ENCODE measurements at places on chromosomes 12 and 14.

DNA sequence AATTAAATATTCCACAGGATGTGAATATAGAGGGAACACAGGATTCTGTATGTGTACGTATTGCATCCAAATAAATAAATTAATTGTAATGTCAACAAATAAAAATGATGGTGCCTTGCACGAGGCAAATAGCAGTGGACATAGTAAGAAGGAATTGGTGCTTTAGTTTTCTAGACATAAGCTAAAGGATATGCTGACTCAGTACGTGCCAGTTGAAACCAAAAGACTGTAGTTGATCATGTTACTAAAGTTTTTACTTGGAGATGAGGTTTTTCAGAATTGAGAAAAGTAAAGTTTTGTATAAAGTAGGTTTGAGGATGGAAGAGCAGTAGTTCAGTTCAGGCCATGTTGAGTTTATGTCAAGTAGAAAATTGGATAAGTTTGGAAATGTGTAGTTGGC is 807.2 kb downstream of the SLC16A7 start:
- DNase-seq: no peak

DNA sequence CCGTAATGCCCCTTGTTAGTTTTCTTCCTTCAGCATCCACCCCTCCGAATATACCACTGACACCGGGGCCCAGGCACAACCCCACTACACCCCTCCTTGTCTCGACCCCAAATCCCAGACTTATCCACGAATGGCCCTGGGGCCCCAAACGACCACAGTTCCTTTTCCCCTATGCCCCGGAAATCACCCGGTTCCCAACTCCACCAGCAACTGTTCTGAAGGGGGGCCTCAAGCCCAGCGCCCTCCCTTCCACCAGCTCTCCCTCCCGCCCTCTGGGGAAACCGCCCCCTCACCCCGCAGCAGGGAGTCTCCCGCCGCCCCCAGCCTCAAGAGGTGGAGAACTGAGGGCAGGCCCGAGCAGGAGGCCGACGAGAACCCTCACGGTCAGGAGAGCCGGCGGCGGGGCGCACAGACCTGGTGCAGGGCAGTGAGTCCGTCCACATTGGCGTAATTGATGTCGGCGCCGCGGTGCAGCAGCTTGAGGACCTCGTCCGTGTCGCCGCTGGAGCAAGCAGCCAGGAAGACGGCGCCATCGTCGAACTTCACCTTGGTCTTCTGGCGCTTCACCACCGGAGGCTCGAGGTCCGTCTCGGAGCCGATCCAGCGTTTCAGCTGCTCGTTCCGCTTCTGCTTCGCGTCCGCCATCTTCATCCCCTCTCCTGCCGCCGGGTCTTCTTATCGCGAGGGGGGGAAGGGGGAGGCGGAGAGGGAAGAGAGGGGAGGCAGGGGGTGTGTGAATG is 446 bp downstream of the PPP1R12A start:
- DNase-seq: no peak

GRCh38 chr14:21923820-21924219 is 250.2 kb upstream of the OR4E1 start:
- DNase-seq: no peak

DNA sequence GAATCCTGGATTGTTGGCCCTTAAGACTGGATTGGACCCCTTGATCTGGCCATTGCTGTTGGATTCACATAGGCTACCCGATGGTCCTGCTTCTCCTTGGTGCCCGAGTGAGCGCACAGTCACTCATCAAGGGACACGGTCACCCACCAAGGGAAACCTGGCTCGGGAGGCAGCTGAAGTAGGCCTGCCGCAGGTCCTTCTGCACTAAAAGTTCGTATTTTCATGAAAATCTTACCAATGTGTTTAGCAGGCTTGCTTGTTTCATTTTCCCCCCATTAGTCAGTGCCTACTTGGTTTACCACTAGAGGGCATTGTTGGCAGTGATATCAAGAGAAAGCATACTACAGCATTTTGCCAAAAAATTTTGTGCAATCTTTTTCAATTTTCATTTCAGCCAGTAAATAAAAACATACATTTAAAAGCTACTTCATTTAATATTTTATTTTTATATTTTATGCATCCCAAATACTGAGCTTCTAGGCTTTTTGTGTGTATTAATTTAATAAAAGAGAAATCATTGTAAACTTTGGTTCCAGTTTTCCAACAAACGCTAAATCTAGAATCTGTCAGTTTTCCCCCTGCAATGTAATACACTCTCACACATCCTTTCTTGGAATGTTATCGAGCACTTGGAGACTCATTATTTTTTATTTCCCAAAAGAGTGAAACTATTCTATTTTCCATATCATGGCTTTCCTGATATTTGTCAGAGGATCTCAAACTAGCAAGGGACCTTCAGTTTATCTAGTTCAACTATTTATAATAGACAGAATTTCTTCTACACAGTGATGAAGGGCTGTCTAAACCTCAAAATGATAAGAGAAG is 116.7 kb downstream of the LMNTD1 start:
- no peak for DNase-seq

GRCh38 chr12:13203034-13203922 is 6.8 kb downstream of the EMP1 start:
- no peak for DNase-seq

DNA sequence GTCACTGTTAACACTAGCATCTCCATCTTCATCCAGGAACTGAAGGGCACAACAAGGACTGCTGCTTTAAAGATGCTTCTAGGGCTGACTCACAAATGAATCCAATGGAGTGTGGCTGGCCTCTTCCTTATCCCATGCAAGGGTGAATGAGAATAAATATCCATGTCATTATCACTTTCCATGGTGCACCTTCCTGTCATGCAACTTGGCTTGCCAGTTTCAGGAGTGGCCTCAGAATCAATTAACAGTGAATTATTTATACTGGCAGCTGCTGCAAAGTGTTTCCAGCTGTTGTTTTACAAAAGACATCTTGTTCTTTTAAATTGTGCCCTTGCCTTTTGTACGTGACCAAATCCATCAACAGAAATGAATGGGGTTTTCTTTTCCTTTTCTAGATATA is 499.3 kb upstream of the TMEM132C start:
- DNase-seq: no peak

GRCh38 chr12:44155358-44155757 is 319.5 kb downstream of the TMEM117 start:
- DNase-seq: no peak

- no peak for DNase-seq
Observed at GRCh38 chr12:27801630-27802029, 21.6 kb upstream of the MANSC4 start.

- DNase-seq: no peak
Observed at GRCh38 chr12:64790166-64790565, 31.0 kb upstream of the GNS start.

GRCh38 chr12:7162691-7163114 is 26.8 kb upstream of the PEX5 start:
- no peak for DNase-seq

GRCh38 chr12:65300679-65301349 is 22.3 kb downstream of the MSRB3 start:
- no peak for DNase-seq

GRCh38 chr12:84375449-84376170 is 537.0 kb downstream of the SLC6A15 start:
- no peak for DNase-seq

DNA sequence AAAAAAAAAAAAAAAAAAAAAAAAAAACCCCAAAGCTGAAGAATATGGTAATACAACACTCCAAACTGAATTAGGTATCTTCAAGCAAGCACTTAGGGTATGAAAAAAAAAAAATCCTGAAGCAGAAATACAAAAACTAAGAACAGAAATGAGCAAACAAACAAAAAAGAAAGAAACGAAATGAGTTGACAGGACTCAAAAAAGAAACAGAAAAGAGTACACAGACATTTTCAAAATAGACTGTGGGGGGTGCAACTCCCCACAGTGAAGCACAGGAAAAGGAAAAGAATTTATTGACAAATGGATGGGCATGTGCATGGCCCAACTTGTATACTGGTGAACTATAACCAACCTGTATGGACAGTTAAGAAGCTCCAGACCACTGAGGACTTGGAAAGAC is 24.6 kb downstream of the RPS6KA5 start:
- DNase-seq: no peak

GRCh38 chr12:111327474-111327873 is 41.4 kb downstream of the PHETA1 start:
- DNase-seq: no peak

- peak; percentile 26 for DNase-seq
Observed at GRCh38 chr14:24329736-24330135, 5.1 kb downstream of the ADCY4 start.

GRCh38 chr12:106359646-106360399 is 2.3 kb downstream of the POLR3B start:
- no peak for DNase-seq

DNA sequence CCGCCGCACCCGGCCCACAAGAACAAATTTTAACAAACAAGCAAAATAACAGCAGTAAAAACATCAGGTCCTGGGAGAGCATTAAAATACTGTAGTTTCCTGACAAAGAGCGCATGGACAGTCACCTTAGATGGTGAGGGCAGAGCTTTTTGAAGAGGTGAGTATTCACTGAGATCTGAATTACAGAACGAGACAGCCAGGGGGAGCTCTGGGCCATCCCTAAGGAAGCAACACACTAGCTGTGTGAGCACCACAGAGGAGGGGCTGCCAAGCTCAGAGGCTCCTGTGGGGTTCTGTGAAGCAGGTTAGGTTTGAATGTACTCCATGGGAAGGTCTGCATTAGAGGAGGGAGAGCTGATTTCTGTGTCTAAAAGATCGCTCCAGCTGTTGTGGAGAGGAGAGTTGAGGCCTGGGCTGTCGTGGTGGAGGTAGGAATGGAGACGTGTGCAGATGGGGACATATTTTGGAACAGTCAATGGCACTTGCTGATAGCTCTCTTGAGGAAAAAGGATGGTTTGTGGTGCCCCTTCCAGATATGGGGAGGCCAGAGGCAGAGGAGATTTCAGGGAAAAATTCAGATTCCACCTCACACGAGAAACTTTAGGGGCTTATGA is 72.9 kb downstream of the TRAFD1 start:
- DNase-seq: peak; percentile 14

DNA sequence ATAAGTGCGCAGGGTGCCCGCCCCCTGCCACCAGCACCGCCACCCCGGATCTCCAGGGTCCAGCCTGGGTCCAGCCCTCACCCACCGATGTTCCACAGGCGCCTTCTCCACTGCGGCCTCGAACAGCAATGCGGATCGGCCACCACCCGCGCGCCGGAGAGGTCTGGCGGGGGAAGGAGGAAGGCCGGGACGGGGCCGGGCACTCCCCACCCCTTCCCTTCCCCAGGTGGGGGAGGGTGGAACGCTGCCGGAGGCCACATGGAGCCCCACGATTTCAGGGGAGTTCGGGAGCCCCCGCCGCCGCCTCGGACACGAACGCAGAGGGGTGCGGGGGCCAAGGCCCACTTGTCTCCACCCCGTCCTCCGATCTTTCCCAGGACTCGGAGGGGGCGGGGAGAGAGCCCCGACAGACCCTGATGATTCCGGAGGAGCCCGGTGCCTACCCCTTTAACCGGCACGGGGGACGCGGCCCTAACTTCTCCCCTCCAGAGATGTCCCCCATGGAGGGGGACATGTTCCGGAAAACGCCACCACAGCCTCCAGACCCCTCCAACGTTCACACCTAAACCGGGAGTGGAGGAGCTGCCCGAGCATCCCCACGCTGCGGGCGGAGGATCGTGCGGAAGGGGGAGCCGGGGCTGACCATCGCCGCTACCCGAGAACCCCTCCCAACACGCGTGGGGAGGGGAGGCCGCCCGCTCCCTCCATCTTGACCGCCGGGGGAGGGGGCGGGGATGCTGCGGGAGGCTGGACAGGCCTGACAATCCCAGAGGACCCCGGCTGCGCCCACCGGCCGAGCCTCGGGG is 1.1 kb downstream of the ATXN2 start:
- DNase-seq: peak; percentile 11

- no peak for DNase-seq
Observed at GRCh38 chr14:45406942-45407341, 153.9 kb upstream of the MIS18BP1 start.

DNA sequence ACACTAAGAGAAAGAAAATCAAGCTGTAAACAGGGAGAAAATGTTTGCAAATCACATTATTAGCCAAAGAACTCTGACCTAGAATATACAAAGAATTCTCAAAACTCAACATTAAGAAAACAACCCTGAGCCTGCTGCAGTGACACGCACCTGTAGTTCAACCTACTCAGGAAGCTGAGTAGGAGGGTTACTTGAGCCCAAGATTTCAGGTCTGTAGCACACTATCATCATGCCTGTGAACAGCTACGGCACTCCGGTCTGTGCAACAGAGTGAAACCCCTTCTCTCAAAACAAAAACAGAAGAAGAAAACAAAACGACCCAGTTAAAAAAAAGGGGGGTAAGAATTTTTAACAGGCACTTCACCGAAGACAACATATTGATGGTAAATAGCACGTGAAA is 20.8 kb downstream of the SAV1 start:
- no peak for DNase-seq

GRCh38 chr12:68844788-68845695 is 37.1 kb downstream of the MDM2 start:
- DNase-seq: no peak

GRCh38 chr14:35292770-35293561 is 784 bp downstream of the PSMA6 start:
- DNase-seq: no peak

DNA sequence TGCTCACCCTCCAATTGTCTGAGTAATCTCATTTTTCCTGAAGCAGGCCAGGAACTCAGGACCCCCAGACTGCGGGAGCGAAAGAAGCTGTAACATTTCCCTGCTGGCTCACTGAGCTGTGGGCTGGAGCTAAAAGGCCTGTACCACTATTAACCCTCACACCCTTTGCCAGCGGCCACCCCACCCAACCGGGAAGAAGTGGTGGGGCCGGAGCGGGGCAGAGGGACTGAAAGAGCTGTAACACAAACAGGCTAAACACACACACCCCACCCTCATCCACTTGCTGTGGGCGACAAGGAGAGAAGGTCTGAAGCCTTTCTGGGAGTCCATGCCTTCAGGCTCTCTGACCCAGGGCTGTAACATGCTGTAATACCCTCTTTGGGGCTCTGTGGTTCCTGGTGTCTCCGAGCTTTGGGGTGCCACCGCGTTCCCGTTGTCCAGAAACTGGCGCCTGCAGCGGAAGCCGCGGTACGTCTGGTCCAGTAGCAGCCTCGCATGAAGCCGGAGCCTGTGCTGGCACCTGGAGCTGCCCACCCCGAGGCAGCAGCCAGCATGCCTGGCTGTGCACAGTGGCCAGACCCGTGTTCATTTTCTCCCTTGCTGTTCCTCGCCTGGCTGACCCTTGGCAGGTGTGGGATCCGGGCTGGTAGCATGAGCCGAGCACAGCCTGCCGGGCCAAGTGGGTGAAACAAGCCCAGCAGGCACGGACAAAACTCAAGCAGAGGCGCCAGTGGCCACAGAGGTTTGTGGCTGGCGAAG is 345.5 kb upstream of the MGAT4C start:
- no peak for DNase-seq

GRCh38 chr12:39287817-39288216 is 155.1 kb downstream of the KIF21A start:
- no peak for DNase-seq

GRCh38 chr12:77167801-77168200 is 102.4 kb upstream of the E2F7 start:
- DNase-seq: no peak

Measured in activated CD4-positive, alpha-beta T cell treated with anti-CD3 and anti-CD28 coated beads for 1 hour (primary cell).